ENCODE measurements at places on chromosomes 4 and X. TPM values are rescaled to one million over a fixed set of nuclear protein-coding genes. Genes with fewer than 3 reads are reported as not detected.

DNA sequence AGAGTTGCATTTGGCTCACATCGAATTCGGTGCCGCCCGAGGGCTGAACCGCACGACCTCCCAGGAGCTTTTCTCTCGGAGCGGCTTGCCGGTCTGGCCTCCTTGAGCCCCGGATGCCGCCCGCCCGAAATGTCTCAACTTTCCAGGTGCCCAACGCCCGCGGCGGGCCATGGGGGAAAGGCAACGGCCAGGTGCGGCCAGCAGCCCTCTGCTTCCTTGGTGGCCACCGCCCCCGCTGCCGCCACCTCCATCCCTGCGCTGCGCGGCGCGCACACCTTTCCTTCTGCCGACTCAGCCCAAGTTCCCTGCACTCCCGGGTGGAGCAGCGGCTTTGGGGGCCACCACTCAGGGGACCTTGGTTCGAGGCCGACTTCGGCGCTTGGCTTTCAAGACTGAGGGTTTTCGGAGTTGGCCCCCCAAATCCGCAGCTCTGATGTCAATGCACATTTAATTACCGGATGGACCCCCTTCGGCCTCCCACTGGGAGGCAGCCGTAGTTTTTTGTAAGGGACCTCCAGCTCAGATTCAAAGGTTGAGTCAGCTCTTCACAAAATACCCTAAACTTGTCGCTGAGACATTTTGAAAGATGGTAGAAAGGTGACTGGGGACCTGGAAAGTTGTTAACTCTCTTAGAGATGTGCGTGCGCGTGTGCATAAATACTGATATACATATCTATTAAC, 1.1 kb downstream of the AFF2 start:
- DNase-seq, result no peak

DNA sequence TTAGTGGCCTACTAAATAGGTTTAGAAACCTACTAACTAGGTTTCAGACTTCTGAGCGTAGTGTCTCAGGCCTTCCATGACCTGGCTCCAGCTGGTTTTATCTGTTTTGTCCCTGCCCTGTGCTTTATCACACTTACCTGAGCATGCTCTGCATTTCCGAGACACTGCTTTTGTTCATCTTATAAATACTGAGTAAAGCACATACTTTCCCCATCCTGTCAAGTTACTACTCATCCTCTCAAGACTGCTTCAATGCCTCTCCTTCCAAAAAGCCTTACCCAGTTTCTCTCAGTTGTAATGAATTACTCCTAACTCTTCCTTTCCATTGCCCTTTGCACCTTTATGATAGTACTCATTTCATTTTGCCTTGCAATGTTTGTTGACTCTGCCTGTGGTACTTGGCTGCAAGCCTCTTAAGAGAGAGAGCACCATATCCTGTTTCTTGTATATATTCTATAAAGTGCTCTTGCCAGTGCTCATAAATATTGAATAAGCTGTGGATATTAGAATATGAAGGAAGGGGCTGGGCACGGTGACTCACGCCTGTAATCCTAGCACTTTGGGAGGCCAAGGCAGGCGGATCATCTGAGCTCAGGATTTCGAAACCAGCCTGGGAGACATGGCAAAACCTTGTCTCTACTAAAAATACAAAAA, 34.4 kb downstream of the SLAIN2 start:
- no peak for DNase-seq

GRCh38 chrX:4682636-4683035, 969.2 kb upstream of the PRKX start:
- DNase-seq, result no peak

- no peak for DNase-seq
Measured at GRCh38 chr4:168637872-168638756, 141.3 kb downstream of the PALLD start.

GRCh38 chrX:12919051-12919450, 12.6 kb downstream of the TLR8 start:
- no peak for DNase-seq

GRCh38 chrX:129842510-129843208, 1.0 kb downstream of the ZDHHC9 start:
- no peak for DNase-seq

- DNase-seq, result no peak
Measured at GRCh38 chr4:177236886-177237285, 72.8 kb upstream of the NEIL3 start.

- no peak for DNase-seq
Measured at GRCh38 chr4:1904042-1904441, 32.8 kb downstream of the NSD2 start.

GRCh38 chrX:68865300-68865699, 36.5 kb downstream of the EFNB1 start:
- DNase-seq, result no peak

GRCh38 chrX:4382273-4382672, 668.8 kb upstream of the PRKX start:
- DNase-seq, result no peak

- DNase-seq, result no peak
Measured at GRCh38 chr4:121800638-121800960, 524 bp upstream of the EXOSC9 start.

GRCh38 chrX:153967536-153968224, 3.9 kb downstream of the HCFC1 start:
- no peak for DNase-seq

GRCh38 chr4:164138521-164138920, 615.4 kb upstream of the SMIM31 start:
- DNase-seq, result no peak

DNA sequence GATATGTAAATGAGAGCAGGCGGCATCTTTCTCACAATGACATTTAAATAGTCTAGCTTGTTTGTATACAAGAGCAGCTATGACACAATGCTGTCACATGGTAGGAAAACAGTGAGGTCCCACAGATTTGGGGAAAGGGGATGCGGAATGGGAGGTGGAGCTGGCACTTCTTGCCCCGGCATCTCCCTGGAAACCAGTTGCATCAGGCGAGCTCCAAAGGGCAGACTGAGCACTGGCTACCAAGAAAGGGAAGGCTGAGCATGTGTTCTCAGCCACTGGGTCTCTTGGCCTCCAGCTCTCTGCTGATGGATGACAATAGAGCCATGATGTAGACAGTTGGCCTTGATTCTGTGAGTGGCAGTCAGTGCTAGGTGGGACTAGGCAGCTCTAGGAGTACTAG, 109.0 kb downstream of the UCHL1 start:
- DNase-seq, result no peak

- no peak for DNase-seq
Measured at GRCh38 chr4:3223956-3224748, 24.8 kb upstream of the MSANTD1 start.

GRCh38 chrX:30898886-30899285, 9.8 kb upstream of the TAB3 start:
- no peak for DNase-seq

DNA sequence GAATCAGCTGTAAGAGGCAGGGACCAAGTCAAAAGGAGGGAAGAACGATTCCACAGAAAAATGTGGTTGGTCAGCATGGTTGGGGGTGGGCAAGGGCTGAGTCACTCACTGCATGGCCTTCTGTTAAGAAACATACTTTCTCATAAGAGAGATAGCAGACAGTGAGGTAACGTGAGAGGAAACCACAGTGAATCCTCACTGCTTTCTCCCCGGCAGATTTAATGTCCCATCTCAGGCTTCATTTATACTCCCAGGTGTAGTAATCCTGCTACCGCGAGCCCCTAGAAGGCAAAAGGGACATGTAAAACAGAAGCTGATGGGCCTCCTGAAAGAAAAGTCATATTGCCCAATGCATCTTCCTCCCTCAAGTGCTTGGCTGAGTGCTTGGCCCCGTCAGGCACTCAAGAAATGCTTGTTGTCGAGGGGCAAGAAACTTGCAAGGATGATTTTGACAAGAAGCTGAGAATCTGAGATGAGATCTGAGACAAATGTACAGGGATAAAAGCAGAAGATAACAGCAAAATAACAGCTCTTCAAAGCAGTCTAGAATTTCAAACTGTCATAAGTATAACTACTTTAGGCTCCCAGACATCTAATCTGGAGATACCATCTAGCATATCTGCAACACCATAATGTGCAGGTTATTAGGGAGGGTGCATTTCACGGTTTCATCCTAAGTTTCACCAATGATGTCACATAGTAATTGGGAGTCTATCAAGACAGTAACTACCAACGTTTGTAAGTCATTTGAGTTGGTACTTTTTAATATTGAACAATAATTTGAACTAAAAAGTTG, 40.2 kb downstream of the SH3KBP1 start:
- DNase-seq, result no peak

The ATP1B4 gene
- total RNA-seq, result 9.9 TPM

The DCAF8L2 gene
- not detected for total RNA-seq

The RAB41 gene
- total RNA-seq, result not detected

The ETNPPL gene
- total RNA-seq, result 0.32 TPM

The TRIM61 gene
- 3.6 TPM for total RNA-seq

The MRPL1 gene
- total RNA-seq, result 42.8 TPM

The NEK1 gene
- 40.8 TPM for total RNA-seq

The DNASE1L1 gene
- 11.9 TPM for total RNA-seq

All from urinary bladder (tissue), 4 donors.